Epithelial cell of proximal tubule (primary cell): ENCODE measurements at places on chromosomes 7 and 10.

DNA sequence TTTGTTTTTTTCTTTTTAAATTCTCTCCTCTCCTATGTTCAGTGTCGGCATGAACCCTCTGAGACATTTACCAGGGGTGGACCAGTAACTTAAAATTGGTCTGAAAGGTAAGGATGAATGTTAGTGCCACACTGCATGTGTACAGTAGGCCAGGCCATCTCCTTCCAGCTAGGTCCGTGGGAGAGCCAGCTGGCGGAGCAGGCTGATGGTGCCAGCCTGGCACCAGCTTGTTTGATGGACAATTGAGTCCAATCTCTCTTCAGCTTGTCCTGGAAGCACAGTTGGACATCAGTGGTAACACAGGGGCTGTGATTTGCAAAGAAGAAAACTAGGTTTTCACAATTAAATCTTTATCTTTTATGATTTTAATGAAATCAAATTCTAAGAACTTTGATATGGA lies 136.5 kb downstream of the CNNM2 start:
- DNase-seq: no peak

GRCh38 chr7:5088906-5089305 lies 43.2 kb downstream of the RBAK start:
- no peak for DNase-seq

GRCh38 chr10:62063795-62064472 lies 162.4 kb downstream of the ARID5B start:
- no peak for DNase-seq

- no peak for DNase-seq
Observed at GRCh38 chr7:42671627-42672026, 240.2 kb downstream of the C7orf25 start.

DNA sequence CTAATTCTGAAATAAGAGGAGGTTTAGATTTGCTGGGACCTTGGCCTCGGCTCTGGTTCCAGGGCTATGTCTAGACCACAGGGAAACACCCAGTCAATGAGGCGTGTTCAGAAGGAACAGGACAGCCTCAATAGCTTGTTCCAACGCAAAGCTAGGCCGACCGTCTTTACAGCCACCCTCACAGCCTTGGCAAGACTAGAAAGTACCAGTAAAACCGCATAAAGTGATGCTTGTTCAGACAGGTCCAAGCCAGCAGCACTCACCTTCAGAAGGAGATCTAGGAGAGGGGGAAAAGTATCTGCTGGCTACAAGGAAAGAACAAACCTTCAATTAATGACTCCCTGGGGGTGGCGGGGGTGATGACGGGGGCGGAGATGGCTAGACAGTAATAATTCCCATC lies 50.1 kb upstream of the LMTK2 start:
- no peak for DNase-seq

GRCh38 chr10:8403711-8404371 lies 349.4 kb downstream of the GATA3 start:
- no peak for DNase-seq

- no peak for DNase-seq
Observed at GRCh38 chr7:17062151-17063044, 180.6 kb upstream of the AGR3 start.

DNA sequence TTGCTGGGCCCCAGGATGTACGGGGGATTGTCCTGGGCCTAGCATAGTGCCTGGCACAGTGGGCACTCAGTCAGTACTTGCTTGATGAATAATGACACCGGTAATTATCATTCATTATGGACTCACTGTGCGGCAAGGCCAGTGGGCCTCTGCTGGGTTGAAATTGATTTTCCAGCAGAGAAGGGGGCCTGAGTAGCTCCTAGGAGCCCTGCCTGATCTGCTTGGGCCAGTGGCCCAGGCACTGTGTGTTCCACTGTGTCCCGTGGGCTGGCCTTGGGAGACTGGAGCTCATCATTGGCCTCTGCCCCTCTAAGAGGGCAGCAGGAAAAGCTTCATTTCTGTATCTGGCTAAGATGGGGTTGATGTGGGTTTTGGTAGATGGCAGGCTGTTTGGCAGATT lies 1.4 kb downstream of the CHST3 start:
- DNase-seq: no peak

- DNase-seq: no peak
Observed at GRCh38 chr10:132632091-132632561, 94.5 kb downstream of the INPP5A start.

- DNase-seq: no peak
Observed at GRCh38 chr10:67086327-67087134, 160.7 kb downstream of the LRRTM3 start.

DNA sequence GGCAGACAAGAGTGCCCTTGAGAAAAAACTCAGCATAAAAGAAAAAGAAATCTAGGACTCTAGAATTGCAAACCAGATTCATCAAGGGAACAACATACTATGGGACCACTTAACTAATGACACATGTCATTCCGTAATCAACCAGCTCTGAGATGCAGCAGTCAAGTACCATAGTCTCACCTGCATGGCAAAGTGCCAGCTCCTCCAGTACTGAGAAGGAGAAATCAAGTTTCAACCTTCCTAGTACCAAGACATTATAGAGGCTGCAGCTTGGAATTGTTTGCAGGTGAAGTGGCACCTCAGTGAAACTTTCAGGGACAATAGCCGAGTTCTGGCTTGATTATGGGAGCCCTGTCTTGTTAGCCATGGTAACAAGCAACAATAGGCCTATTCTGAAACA lies 11.5 kb downstream of the STEAP1 start:
- DNase-seq: no peak

DNA sequence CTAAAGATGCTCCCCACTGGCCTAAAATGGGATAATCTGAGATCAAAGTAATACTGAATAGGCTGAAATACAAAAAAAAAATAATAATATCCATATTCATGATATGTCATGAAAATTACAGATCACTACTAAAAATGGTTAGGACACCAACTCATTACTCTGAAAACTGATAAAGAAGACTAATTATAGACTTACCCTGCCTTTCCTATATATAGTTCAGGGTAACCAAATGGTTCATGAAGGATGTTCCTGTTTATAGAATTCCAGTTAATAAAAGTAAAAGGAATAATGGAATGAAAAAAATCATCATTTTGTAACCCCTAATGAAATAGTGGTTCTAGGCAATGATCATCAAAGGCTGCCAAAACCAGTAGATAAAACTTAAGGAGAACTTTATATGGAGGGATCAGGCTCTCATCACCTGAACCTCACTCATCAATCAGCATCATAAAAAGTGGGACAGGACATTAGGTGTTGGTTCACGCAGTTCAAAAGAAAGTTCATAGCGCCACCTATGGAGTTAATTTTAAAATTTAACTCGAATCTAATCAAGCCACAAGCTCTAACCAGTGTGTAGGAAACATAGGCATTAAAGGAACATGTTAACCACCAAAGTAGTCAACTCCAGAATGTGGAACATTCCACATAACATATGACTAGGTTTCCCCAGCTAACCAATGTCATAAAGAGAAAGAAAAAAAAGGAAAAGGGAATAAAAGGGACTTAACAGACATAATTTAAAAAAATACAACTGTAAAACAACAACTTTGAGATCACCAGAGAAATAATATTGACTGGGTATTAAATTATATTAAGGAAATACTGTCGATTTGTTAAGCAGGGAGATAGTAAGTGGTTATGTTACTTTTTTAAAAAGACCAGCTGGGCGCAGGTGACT lies 35.7 kb downstream of the P4HA1 start:
- DNase-seq: no peak

- DNase-seq: no peak
Observed at GRCh38 chr7:73992101-73992562, 35.8 kb upstream of the ELN start.

- no peak for DNase-seq
Observed at GRCh38 chr10:79393924-79394610, 46.8 kb downstream of the PPIF start.

GRCh38 chr7:39620486-39620885 lies 2.9 kb upstream of the RALA start:
- no peak for DNase-seq

DNA sequence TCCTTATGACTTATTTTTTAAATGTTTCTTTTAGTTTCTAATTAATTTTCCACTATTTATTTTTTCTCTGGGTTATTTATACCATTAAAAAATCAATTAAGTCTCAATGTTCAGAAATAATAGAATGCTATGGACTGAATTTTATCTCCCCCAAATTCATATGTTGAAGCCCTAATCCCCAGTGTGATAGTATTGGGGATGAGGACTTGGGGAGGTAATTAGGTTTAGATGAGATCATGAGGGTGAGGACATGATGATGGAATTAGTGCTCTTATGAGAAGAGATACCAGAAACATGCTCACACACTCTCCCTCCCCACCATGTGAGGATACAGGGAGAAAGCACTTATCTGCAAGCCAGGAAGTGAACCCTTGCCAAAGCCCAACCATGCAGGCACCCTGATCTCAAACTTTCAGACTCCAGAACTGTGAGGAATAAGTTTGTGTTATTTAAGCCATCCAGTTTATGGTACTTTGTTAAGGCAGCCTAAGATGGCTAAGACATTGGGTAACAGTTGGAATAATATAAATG lies 202.6 kb downstream of the MDFIC start:
- DNase-seq: no peak

DNA sequence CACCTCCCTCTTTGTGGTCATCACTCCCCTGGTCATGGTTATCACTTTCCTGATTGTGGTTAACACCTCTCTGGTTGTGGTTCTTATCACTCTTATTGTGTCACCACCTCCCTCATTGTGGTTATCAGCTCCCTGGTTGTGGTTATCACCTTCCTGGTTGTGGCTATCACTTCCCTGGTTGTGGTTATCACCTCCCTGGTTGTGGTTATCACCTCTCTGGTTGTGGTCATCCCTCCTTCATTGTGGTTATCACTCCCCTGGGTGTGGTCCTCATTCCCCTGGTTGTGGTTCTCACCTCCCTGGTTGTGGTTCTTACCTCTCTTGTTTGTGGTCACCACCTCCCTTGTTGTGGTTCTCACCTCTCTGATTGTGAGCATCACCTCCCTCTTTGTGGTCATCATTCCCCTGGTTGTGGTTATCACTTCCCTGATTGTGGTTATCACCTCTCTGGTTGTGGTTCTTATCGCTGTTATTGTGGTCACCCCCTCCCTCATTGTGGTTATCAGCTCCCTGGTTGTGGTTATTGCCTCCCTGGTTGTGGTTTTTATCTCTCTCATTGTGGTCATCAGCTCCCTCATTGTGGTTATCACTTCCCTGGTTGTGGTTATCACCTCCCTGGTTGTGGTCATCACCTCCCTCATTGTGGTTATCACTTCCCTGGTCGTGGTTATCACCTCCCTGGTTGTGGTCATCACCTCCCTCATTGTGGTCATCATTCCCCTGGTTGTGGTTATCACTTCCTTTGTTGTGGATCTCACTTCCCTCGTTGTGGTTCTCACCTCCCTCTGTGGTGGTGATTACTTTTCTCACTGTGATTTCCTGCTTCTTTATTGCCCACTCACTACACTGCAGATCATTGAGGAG lies 106.7 kb downstream of the GPR26 start:
- DNase-seq: no peak

- DNase-seq: no peak
Observed at GRCh38 chr10:4125776-4126175, 340.8 kb upstream of the KLF6 start.

DNA sequence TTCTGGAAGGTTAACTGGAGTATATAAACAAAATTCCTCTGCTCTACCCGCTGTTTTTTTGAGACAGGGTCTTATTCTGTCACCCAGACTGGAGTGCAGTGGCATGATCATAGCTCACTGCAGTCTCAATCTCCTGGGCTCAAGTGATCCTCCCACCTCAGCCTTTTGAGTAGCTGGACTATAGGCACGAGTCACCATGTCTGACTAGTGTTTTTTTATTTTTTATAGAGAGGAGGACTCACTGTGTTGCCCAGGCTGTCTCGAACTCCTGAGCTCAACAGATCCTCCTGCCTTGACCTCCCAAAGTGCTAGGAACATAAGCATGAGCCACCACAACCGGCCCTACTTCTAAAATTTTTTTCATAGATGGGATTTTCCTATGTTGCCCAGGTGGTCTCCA lies 2.2 kb downstream of the RAB18 start:
- DNase-seq: no peak

DNA sequence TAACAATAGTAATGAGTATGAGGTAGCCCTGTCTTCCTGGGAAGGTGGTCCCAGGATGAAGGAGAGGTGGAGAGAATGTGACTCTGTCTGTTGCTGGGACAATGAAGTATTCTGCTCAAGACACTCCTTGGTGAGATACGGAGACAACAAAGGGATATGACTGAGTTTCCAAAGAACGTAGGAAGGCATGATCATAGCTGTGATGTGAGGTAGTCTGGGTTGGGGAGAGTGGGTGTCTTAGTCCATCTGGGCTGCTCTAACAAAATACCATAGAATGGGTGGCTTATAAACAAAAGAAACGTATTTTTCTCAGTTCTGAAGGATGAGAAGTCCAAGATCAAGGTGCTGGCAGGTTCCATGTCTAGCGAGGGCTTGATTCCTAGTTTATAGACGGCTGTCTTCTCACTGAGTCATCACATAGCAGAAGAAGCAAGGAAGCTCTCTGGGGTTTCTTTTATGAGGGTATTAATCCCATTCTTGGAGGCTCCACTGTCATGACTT lies 84.9 kb upstream of the RHOBTB1 start:
- DNase-seq: peak; percentile 49
